Activated T-helper 17 cell treated with anti-CD3 and anti-CD28 coated beads, Interleukin-2, amount 50 U/mL, for 72 hours (primary cell): ENCODE measurements at places on chromosomes 12 and 14.

GRCh38 chr14:56055511-56055910, 62.7 kb upstream of the PELI2 start:
- no peak for ATAC-seq

- ATAC-seq = no peak
These were observed 1749.6 kb upstream of the FLRT2 start for GRCh38 chr14:83780321-83780720.

DNA sequence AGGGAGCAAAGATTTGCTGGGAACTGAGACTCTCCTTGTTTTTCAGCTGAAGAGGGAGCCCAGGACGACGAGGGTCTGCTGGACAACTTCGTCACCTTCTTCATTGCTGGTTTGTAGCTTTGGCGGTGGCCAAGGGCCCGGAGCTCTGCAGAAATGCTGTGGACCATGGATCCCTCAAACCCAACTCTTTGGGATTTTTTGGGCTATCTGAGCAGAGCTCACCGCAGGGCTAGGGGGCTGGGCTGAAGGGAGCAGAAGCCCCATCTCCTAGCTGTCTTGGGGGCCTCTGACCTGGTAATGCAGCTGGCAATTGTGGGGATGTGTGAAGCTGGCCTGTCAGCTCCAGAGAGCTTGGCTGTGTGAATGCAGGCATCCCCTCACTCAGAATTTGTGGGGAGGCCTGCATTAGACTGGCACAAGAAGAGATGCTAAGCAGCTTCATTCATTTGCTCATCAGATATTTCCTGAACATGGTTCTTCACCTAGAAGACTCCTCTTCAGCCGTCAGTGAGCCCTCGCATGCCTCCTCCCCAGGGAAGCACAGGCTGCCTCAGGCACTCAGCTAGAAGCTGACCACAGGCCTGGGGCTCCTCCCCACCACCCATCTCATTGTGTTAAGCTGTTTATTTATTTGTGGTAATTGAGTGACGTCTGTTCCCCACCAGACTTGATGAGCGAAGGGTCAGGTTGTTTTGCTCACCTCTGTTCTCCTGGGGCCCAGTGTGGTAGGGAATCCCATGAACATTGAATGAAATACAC, 32.2 kb downstream of the CYP46A1 start:
- no peak for ATAC-seq

- no peak for ATAC-seq
These were observed 838.3 kb upstream of the NOVA1 start for GRCh38 chr14:27435923-27436670.

- no peak for ATAC-seq
These were observed 454.7 kb upstream of the PRICKLE1 start for GRCh38 chr12:43044241-43044640.

DNA sequence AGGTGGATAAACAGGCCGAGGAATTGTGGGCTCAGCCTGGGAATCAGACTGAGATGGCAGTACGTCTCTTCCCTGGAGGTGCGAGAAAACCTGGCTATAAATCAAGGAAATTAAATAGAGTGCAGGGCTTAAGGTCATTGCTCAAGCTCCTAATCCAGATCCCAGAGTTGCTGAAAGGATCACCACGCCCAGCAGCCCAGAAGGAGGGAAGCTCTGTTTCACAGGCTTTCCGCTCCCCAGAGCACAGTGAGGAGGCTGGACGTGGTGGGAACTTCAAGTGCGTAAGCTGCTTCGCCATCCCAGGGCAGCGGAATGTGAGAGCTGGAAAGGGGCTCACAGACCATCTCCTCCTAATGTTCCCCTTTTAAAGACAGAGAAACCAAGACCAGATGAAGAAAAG, 651.6 kb upstream of the TBX3 start:
- ATAC-seq = no peak

- no peak for ATAC-seq
These were observed 5.0 kb upstream of the TINF2 start for GRCh38 chr14:24247422-24247821.

GRCh38 chr12:39526974-39527373, 84.1 kb upstream of the KIF21A start:
- ATAC-seq = no peak

DNA sequence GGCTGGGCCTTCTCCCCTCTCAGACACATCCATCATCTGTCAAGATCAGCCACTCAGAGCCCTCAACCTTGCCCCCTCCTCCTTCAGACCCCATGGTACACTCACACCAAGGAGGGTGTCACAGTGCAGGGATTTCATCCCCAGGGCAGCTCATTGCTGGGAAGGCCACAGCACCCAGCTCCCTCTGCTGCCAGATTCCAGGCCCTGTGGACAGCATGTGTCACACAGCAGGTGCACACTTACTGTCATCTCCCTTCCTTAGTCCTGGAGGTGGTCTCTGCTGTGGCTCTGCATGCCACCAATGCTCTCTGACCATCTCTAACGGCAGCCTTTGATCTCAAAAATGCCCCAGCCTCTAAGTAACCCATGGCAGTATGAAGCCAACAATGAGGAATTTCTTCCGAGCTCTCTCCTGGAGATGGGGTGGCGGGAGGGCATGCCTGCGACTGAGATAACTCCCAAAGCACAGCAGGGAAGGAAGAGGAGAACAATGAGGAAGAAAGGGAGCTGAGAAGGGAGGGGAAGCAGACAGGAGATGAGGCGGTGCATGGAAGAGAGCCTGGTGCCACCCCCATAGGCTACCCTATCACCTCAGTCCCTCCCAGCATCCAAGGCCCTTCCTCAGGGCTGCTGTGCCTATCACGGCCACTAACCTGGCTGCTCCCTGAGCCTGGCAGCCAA, 101.0 kb downstream of the SINHCAF start:
- ATAC-seq = no peak

DNA sequence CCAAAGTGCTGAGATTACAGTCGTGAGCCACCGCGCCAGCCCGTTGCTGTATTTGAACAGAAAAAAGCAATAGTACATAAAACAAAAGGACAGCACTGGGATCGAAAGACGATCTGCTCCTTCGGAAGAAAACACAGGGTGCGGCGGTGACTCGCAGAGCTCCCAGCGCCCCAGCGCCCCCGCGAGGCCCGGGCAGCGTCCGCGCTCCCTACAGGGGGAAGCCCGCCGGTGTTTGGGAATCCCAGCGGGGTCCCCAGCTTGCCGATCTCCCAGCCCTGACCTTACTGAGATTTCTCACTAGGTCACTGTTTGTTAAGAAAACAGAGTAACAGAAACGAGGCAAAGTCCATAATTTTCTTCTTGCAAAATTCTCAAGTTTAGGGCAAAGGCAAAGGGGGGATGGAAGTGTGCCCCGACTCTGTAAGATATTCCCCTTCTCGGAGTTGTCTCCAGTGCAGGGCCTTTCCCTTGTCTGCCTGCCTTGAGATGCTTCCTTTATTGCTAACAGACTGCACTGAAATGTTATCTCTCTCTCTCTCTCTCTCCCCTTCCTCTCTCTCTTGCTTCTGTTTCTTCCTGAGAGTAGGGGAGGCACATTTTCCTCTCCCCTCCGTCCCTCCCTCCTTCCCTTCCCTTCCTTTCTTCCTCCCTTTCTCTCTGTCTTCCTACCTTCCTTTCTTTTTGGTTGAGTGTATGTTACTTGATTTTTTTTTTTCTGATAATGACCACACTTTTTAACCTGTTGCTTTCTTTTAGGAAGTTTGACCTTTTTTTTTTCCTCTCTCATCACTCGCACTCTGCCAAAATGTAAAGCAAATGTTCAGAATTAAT, 91.9 kb downstream of the TMEM30B start:
- ATAC-seq = peak; percentile 79

DNA sequence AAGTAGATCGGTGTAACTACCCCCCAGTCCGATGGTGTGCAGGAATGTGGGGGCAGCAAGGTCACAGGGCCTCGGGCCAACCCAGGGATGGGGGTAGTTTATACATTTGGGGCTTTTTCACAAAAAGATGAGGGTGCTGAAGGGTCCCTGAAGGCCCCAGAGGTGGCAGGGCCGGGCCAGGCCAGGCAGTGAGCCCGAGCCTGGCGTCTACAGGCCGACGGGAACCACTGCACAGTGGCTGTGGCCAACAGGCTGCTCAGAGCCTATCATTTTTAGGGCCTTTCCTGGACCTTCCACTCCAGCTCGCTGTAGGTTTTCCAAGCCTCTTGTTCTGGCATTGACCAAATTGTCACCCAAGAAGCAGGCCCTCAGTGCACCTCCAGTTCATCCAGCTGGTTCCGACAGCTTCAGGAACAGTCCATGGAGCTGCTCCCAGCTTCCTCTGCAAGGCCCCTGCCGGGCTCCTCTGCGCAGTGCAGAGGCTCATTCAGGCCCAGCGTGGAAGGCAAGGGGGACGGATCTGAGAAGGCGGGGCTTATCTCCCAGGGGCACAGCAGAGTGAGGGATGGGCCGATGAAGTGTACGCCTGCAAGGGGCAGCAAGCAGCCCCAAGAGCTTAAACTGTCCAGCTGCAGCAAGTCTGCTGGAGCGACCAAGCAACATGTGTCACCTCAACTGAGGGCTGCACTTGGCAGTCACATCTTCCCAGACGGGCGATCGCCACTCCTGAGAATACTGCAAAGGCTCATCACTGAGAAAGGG, 13.9 kb downstream of the CDCA4 start:
- ATAC-seq = no peak

DNA sequence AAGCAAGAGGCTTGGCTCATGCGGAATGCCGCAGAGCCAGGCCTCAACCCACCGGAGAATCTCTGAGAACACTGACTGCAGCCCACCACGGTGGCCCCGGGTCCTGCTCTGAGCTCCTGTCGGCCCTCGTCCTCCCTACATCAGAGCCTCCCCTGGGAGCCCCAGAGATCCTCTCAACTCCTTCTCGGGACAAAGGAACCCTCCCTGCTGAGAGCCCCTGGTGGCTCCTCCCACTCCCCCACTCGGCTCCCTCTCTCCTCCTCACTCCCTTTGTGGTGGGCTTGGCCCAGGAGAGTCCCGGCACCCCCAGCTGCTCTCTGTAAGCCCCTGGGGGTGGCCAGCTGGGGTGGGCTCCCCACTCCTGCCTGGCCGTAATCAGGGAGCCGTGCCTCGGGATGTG, 11.1 kb upstream of the INF2 start:
- no peak for ATAC-seq

DNA sequence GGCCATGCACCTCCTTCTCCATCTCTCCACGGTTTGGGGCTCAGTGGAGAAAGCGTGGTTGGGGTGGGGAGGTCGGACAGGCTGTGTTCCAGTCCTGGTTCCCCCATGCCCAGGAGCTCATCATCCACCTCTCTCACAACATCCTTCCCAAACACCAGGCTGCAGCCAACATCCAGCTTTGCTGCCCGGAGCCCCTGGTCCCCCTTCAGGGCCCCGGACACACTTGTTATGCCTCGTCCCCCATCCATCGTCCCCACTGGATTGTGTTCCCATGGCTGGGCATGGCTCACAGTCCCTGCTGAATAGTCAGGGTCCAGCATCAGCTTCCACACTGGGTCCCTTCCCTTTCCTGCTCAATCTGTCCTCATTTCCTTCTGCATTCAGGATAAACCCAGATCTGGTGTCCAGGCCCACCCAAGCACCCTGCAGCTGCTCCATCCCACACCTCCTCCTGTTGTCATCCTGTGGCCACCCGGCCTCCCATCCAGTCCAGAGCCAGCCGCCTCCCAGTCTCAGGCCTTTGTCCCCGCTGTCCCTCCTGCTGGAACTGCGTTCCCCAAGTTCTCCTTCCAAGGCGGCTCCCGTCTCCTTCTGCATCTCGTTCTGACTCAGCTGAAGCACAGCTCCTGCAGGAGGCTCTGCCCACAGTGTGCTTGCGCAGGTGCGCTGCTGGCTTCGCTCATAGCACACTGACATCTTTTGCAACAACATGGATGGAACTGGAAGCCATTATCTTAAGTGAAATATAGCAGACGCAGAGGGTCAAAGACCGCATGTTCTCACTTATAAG, 211.4 kb upstream of the RTL1 start:
- ATAC-seq = no peak

DNA sequence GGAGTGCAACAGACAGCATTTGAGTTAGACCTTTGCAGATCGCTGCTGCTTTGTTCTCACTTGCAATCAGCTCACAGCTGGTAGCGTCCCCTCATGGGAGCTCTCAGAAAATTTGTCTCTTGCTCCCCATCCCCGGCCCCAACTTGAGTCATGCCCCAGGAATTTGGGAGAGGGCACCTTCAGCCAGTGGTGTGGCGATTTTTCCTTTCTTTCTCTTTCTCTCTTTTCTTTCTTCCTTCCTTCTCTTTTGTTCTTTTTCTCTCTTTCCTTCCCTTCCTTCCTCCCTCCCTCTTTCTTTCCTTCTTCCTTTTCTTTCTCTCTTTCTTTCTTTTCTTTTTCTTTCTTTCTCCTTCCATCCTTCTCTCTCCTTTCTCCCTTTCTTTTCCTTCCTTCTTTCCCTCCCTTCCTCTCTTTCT, 34.2 kb upstream of the MAP1LC3B2 start:
- ATAC-seq = no peak

- ATAC-seq = no peak
These were observed 62.6 kb upstream of the ESRRB start for GRCh38 chr14:76313303-76313702.

DNA sequence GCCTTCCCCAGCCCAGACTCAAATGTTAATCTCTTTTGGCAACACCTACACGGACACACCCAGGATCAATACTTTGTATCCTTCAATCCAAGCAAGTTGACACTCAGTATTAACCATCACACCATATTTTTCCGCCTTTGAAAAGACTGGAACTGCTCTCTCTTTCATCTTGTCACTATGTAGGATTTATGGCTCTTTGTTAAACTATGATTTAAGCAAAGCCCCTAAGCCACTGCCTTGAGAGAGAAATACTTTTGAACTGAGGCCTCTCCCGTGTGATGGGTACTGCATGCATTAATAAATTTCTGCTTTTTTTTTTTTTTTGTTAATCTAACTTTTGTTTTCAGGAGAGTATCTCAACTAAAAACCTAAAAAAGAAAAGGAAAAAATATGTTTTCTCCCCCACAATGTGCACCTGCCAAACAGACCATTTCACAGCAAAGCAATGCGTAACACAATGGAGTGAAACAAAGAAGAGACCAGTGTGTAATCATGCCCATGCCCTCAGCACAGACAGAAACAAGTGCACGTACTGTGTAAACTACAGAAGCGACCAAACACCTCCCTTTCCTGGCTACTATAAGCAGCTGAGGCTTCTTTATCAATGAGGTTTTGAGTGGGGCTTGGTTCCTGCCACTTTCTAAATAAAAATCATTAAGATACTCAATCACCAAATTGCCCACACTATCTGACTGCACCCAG, 28.3 kb upstream of the ETFBKMT start:
- ATAC-seq = no peak

DNA sequence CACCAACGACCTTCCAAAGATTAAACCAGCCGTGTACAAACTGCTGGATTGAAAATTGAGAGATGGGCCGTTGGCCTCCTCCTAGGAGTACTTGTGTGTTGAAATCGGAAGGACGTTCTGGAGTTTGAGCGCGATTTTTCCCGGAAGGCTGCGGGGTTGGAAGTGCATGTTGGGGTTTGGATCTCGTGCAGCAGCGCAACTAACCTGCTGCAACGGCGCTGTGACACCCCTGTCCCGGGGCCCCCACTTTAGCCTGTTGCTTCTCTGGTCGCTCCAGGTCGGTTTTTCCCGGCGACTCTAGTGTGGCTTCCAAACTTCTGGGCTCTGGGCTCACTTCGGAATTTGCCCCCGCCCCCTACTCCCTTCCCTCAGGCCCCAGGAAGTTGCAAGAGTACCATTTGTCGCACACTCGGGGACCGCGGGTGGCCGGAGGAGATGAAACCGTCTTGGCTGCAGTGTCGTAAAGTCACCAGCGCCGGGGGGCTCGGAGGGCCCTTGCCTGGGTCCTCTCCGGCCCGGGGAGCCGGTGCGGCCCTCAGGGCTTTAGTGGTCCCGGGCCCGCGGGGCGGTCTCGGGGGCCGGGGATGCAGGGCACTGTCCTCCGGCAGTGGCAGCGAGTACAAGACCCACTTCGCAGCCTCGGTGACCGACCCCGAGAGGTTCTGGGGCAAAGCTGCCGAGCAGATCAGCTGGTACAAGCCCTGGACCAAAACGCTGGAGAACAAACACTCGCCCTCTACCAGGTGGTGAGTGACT, at the start of gene ACSS3:
Gene ACSS3 (plus strand): TSS at position 394 of the 756 bp plus-strand sequence. CDS start 42 bp downstream, at position 436.
- no peak for ATAC-seq

- ATAC-seq = no peak
These were observed 282.7 kb downstream of the CACNA1C start for GRCh38 chr12:2335513-2335912.
